ENCODE measurements at places on chromosomes 12 and 14.

DNA sequence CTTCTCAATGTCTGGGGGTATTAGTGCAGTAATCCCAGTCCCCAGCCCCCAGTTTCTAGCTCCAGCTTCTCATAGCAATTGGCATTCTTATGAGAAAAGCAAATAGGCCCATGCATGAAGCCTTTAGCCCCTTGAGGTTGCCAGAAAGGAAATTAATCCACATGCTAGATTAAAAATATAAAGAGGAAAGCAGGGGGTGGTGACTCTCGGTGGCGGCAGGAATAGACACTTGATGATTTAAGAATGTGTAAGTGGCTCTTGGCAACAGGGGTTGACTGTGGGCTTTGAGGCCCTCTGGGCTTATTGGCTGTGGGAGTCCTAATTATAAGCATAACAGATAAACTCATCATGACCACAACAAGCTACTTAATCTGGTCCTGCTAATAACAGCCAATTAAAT, 1367.3 kb upstream of the FLRT2 start:
- no peak for DNase-seq

GRCh38 chr14:99841436-99842071, 48.3 kb downstream of the EML1 start:
- no peak for DNase-seq

- DNase-seq, result no peak
Observed at GRCh38 chr12:62873116-62873825, 61.7 kb downstream of the PPM1H start.

- no peak for DNase-seq
Observed at GRCh38 chr12:93645702-93646101, 31.5 kb upstream of the CRADD start.

DNA sequence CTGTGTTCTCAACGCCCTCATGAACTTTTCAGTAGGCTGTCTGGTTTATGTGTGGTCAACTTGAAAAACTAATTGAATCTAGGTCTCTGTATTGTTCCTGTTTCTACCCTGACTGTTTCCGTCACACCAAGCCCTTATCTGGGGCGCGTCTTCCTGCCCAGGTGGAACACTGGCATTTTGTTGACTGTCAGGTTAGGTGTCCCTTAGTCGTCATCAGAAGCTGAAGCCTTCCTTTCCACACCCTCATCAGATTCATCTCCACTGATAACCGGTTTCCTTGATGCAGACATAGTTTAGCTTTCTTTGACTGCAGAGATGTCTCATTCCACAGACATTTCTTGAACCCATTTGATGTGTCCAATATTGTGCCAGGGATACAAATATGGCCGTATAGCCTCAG, 96.5 kb downstream of the DUSP16 start:
- no peak for DNase-seq

GRCh38 chr12:76083246-76083903, 1.1 kb downstream of the NAP1L1 start:
- no peak for DNase-seq

GRCh38 chr12:3187846-3188770, 110.9 kb downstream of the TSPAN9 start:
- no peak for DNase-seq

DNA sequence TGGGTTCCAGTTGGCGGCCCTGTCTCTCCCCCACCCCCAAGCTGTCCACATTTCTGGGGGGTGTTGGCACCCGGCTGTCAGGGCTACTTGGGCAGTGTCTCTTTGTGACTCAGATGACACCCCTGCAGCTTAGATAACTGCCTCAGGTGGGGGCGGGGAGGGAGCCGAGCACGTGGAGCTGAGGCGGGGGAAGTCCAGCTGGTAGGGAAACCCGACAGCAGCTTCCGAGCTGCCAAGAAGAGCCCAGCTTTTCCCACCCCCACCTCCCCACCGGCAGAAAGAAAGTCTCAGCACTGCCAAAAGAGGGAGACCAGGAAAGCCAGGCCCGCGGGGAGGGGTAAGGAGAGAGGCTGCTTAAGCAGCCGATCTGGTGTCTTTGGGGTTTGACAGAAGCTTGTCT, 1.4 kb downstream of the LRTM2 start:
- DNase-seq, result no peak

DNA sequence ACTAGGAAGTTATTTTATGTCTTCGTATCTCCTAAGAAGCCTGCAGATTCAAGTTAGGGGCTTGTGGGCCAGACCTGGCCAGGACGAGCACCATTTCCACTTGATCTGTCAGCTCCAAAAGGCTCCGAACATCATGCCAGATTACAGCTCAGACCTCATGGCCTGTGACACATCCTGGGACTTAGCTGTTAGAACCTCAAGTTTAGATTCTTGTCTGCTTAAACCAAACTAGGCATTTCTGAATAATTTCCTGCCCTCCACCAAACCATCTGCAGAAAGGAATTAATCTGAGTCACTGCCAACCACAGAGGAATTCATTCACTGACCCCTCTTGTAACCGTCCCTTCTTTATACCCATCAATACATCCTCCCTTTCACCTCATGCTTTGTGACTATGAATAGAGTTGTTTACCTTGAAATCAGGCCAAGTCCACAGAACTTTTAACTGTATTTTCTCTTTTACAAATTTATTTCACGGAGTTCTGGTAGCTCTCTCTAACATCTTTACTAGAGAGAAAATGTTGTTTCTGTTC, 120.3 kb downstream of the FBXL14 start:
- DNase-seq, result no peak

GRCh38 chr12:118853634-118854033, 127.7 kb upstream of the SRRM4 start:
- DNase-seq, result no peak
